ENCODE measurements at places on chromosomes 16 and 17.
A peak's percentile ranks its signal among the peaks of the same experiment; 100 is the strongest.

DNA sequence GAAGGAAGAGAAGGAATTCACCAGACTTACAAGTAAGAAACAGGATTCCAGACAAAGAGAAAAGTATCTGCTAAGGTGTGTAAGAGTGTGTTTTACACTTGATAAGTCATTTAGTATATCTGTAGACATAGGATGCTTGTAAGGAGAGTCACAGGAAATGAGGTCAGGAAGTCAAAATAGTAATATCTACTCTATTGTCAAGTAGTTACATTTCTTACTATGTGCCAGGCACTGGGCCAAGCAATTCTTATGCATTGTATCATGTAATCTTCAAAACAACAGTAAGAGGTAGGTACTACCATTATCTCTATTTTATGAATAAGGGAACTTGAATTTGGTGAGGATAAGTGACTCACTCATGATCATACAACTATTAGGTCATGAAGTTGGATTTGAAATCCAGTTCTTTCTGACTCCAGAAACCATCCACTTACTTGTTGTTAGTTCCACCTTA, 129.1 kb downstream of the SNX11 start:
- peak; percentile 18 for DNase-seq

DNA sequence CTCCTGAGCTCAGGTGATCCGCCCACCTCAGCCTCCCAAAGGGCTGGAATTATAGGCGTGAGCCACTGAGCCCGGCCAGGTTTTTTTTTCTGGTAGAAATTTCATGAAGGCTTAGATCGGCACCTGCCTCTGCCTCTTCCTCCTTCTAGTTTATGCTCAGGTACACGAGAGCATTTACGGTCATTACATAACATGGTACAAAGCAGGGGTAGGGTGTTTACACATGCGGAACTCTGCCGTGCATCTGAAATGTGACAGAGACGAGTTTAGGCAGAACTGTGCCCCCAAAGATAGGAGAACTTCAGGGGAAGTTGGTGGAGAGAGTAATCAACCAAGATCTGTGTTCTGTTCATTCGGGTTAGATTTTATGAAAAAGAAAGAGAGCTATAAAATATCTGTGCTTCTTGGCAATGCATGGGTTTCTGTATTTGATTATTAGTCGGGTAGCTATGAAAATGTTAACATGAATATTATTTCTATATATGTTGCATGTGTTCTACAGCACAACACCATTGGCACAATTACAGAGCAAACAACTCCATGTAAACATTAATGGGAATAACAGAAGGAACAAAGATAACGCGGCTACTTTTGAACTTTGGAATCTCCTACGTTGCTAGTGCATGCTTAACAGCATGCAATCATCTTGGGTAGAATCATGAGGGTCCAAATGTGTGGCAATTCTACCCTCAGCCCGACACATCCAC, 23.5 kb upstream of the MAP2K6 start:
- DNase-seq = no peak

DNA sequence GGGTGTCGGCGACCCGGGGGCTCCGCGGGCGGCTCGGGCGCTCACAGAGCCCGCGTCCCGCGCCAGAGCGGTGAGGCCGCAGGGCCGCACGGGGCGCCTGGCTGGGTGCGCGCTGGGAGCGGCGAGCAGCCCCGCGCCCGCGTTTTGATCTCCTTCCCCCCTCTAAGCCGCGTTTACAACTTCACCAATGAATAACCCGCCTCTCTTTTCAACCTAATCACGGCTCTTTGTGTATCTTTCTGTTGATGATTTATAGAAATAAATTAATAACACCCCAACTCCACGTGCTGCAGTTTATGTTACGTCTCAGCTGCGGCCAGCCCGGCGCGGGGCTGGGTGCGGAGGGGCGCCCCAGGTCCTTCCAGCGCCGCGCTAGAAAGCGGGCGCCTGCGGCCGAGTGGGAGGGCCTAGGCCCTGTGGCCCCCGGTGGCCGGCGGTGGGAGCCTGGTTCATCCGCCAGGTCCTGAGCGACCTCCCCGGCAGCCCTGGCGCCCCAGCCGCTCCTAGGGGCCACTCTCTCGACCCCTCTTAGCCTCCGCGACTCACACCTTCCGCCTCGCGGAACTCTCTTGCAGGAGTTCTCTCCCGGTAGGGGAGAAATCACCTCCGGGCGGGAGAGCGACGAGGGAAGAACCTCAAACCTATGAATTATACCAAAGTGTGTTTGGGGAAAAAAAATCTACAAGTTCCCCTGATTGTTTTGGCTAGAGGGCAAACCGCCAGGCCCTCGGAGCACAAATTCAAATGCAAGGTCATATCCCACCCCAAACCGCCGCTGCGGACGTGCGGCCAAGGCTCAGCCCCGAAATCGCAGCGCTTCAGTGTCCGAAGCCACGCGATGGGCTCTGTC, 1.9 kb downstream of the HNF1B start:
- no peak for DNase-seq

GRCh38 chr17:65370669-65371131, 190.7 kb downstream of the AXIN2 start:
- DNase-seq = no peak

DNA sequence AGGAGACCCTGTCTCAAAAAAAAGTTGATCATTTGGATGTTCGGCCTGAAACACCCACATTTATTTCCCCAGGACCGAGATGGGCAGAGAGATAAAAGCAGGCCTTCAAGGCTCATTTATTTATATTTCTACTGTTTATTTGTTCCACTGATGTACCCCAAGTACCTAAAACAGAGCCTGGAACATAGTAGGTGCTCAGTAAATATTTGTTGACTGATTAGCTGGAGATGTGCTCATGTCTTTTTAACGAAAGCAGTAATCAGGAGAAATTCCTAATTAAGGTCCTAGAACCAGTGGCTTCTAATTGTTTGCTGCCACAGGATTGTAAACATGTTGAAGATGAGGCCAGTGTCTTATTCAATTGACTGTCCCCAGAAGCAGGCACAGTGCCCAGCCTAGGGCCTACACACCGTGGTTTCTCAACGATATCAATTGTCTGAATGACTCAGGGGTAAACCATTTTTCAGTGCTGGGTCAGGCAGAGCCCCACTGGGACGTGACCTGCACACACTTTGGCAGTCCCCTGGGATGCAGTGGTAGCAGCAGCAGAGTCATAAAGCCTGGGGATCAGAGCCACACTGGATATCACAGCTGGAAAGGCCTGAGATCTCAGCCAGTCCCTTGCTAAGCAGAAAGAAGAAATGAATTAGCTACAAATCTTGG, 34.8 kb downstream of the SOST start:
- DNase-seq = peak; percentile 78

GRCh38 chr17:5226940-5227878, 7.5 kb downstream of the SCIMP start:
- no peak for DNase-seq

- peak; percentile 94 for DNase-seq
These were observed 27.8 kb downstream of the BAHCC1 start for GRCh38 chr17:81422776-81423697.

GRCh38 chr16:65522412-65522811, 400.5 kb upstream of the CDH11 start:
- DNase-seq = no peak

GRCh38 chr16:82880346-82880745, 253.6 kb downstream of the CDH13 start:
- DNase-seq = no peak

DNA sequence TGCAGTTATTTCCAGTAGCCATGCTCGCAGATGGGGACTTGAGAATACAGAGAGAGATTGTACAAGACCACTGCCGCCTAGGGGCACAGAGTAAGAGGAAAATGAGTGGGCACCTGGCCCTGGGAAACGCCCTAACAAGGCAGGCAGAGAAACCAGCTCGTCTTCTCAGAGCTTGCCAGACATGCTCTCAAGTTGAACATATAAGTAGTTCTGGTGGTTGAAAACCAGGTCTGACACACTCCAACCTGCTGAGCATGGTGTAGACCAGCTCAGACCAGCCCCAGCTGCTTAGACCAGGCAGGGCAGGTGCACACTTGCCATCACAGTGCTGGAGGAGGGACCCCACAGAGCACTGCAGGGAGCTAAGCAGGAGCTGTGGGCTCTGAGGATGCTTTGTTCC, 250.5 kb downstream of the CPPED1 start:
- DNase-seq = no peak

GRCh38 chr17:59761385-59762048, 54.1 kb downstream of the VMP1 start:
- peak; percentile 32 for DNase-seq

DNA sequence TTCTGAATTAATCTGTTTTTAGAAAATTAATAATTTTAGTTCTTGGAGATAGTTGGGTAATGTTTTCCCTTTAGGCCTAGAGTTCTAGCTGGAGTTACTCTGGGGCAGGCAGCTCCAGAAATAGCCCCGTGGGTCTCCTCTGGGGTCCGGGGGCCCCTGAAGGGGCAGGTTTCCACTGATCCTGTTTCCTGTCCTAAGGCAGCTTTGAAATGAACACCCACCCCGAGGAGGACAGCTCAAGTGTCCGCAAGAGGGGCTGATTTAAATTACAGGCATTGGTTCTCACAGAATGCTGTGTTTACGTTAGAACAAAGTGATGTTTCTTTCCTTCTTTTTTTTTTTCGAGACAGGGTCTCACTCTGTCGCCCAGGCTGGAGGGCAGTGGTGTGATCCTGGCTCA, 23.8 kb downstream of the EEF2K start:
- no peak for DNase-seq

DNA sequence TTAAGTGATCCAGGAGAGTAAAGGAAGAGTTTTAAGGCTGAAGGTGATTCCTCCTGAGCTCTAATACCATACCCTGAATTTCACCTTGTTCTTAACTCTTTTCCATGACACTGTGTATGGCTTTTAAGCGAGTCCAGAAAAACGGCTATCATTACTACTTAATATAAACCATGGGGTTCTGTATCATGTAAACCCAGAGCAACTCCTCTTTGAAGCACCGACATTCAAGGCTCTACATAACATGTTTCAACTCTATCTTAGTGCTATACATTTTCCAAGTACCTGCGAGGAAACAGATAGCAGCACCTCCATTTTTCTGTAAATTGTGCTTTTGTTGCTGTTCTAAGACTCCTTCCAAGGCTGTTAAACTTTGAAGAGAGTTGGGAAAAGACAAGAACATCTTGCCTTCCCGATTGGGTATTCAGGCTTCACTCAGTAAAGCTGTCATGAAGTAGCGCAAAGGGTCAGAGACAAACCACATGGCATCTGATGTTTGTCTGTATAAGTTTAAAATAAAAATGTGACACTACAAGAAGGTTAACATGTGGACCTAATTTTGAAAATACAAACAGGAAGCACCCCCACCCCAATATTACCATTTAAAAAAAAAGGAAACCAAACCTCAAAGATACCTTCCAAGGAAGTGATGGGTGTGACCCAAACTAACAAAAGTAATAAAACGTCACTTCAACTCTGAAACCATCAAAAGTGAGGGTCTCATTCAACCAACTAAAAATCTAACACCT, 3.9 kb downstream of the STAT5B start:
- no peak for DNase-seq

- DNase-seq = no peak
These were observed 7.9 kb downstream of the SMCR8 start for GRCh38 chr17:18323007-18323406.

DNA sequence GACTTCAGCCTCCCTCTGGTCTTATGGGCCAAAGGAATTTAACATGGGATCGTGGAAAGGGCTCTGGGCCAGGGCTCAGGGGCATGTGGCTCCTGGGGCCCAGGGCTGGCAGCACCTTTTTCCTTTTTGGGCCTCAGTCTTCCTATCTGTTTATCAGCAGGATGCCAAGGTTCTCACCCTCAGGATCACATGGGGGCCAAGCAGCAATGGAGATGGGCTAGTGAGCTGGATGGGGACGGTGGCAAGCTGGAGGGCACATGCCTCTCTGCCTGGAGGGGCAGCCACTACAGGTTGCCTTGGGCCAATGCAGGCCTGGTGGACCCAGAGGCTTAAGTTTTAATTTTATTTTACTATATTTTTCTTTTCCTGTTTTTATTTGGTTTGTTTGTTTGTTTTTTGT, 95.4 kb downstream of the CYLD start:
- DNase-seq = no peak

DNA sequence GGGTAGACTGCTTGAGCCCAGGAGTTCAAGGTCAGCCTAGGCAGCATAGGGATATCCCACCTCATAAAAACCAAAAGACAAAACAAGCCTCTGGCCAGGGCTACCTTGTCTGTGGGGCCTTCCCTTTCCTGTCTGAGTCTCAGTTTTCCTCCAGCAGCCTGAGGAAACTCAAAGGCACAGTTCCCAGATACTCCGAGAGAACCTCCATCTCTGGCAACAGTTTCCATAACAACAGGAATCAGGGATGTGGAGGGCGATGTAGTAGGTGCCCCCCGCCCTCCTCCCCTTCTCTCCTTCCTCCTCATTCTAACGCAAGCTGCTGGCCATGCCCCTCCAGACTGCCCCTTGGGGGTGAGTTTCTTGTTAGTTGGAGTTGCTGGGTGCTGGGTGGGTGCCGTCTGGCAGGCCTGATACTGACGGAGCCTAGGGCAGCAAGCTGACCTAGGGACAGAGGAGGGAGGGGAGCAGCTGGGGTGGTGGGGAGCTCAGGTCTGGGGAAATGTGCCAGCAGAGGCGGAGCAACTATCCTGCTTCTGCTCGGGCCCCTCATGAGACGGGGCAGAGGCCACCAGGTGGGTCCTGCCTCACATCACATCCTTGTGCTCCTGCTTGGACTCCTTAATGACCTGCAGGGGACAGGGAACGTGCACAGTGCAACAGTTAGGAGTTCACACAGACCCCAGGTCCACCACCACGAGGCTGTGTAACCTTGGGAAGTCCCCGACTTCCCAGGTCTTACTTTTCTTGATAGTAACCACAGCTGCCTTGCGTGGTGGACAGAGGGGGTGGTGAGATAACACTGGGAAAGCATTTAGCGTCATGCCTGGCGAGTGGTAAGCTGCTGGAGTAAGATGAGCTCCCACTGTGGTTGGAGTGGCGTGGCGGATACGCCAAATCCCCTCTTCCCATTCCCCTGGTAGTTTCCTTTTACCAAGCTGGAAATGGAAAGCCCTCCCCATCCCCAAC, 7.8 kb upstream of the EFTUD2 start:
- no peak for DNase-seq

DNA sequence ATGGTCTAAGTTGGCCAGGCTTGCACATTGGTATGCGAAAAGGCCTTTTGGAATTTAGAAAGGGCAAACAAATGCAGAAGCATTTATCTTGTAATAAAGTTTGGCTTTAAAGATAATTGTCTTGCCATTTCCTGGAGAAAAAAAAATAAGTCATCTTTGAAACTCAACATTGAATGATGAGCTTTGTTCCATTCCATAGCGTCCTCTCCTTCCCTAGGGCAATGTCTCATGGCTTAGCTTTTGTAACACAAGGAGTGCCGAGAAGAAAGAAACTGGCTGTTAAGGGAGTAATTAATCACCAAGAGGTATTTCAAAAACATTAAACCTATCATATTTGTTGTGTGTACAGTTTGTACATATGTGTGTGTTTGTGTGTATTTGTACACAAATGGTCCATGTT, 372.3 kb downstream of the NPIPA8 start:
- DNase-seq = no peak
